Activated CD8-positive, alpha-beta memory T cell treated with anti-CD3 and anti-CD28 coated beads, Interleukin-2, amount 50 U/mL, for 48 hours (primary cell): ENCODE measurements at places on chromosomes 2 and 18.

- no peak for DNase-seq
These were observed 125.9 kb downstream of the MSH2 start for GRCh38 chr2:47528874-47529273.

DNA sequence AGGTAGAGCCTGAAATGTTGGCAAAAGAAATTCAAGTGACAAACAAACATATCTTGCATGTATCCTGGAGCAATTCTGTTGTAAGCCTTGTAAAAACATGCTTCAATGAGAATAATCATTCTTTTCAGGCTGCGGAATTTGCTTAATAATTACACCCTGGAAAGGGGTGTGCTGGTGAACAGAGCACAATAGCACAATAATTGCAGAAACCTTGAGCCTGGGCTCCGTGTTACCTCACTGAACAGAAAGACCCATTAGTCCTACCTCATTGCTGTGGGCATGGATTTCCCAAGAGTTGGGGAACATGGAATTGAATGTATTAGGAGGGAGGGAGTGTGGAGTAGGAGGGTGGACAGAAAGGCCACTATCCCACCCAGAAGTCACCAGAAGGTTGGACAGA, 168.0 kb upstream of the ALKAL2 start:
- DNase-seq = no peak

GRCh38 chr2:235845245-235845644, 322.9 kb downstream of the GBX2 start:
- no peak for DNase-seq

GRCh38 chr2:34266908-34267697, 668.0 kb upstream of the FAM98A start:
- no peak for DNase-seq

GRCh38 chr2:18440141-18440661, 120.3 kb downstream of the RDH14 start:
- no peak for DNase-seq

DNA sequence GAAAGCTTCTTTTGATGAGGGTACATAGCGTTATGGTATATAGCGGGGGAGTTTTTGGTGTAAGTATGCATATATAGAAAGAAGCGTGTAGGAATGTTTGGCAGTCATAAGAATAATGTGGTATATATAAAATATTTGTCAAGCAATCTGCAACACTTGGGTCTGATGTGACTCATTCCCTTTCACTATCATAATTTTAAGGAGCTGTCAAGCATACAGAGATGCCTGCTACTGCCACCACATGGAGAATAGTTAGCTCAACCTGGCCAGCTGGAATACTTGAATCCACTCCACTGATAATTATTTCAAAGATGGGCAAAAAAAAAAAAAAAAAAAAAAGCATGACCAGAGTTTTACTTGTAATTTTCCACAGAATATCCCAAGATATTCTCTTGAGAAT, 559.8 kb upstream of the REG3G start:
- no peak for DNase-seq

DNA sequence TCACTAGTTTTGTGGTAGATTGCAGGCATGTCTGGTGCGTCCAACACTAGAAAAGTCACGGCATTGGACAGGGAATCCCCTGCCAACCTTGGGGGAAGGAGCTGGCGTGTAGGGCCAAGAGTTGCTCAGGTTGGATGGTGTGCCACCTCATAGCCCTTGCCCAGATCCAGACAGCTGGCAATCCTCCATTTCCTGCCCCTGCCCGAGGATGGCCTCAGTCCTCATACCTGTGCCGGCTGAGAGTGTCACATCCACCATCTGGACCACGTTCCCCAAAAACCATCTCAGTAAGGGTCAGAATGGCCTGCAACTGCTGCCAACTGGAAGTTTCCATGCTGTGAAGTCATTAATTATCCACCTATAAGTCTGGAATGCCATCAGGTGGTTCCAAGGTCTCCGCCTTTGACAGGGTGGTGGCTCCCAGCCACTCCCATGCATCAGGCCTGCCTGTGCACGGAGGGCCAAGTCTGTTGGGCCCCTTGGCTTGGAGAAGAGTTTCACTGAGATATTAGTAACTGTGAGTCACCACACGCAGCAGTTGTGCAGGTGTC, 55.0 kb downstream of the IMPA2 start:
- DNase-seq = no peak

- DNase-seq = no peak
These were observed 383 bp upstream of the ATP5MC3 start for GRCh38 chr2:175181877-175182308.

- no peak for DNase-seq
These were observed 13.5 kb upstream of the CSRNP3 start for GRCh38 chr2:165456027-165456426.

GRCh38 chr18:24726727-24727492, 266.5 kb downstream of the HRH4 start:
- peak; percentile 68 for DNase-seq

GRCh38 chr2:28389399-28390240, 3.0 kb upstream of the FOSL2 start:
- DNase-seq = no peak

DNA sequence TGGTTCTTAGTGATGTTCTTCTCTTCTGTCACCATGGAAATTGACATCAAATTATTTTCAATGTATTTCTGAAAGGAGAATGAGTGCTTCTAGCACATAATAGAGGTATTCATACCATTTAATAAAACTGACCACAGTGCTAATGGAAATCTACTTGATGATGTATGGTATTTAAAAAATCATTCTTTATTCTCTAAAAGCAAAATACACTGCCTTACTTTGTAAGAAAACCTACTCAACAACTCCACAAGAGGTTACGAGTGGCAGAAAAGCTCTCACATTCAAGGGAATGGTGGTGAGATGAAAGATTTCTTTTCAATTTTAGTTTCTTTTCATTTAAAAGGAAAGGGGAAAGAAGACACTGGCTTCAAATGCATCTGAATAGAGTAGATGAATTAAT, 382.3 kb upstream of the CHST9 start:
- DNase-seq = no peak

DNA sequence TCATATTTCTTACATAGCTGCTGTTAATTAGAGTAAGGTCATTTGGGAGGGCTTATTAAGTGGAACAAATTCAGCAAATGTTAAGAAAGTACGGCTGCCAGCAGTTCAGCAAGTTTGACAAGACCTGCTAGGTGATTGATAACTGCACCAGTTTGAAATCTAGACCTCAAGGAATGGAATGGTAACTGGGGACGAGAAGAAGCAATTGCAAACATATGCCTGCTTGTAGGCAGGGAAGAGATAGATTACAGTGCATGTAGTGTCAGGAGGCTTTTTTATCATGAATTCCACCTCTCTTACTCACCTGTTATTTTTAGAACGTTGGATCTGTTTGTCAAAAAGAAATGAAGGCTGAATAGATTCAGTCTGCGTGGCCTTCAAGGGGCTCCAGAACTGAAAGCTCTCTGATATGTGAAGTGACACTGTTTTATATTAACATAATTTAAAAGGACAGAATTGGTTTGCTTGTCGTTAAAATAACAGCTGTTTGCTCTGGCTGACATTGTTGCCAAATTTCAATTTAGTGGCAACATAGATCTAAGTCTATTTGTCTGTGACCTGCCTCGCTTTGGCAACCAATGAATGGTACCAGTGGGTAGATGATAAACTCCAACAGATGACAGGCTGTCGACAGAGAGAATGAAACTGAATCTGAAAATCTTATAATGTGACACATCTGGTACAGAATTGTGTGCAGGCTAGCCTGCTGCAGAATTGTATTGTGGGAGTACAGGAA, 199.3 kb downstream of the ZNF407 start:
- no peak for DNase-seq

DNA sequence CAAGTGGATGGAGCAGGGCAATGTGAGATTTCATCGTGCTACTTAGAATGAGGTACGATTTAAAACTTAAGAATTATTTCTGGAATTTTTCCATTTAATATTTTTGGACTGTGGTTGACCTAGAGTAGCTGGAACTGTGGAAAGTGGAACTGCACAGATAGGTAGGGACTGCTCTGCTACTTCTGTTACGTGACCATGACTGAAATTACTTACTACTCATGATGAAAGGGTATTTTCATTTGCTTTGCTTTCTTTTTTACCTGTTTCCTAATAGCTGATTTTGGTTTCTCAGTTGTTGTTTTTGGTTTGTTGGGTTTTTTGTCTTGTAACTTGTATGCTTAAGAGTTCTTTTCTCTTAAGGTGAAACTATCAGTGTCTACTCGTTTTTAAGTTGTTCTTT, 11.4 kb downstream of the UBE2E3 start:
- no peak for DNase-seq

- no peak for DNase-seq
These were observed 1005.7 kb upstream of the PIK3C3 start for GRCh38 chr18:40949114-40949950.

GRCh38 chr2:29108225-29108624, 7.0 kb upstream of the CLIP4 start:
- DNase-seq = no peak

DNA sequence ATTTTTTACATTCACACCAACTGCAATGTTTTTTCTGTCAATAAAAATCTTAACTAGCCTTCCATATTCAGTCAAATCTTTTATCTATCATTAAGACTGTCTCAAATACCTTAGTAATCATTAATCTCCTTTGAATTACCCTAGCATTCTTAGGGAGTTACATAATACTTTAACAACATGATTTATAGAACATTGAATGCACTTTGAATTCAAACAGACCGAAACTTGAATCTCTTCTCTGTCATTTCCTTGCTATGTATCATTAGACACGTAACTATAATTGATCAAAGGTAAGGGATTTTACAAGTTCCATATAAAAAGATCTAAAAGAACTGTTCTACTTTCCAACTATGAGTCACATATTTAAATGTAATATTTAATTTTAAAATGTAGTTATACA, 330.9 kb downstream of the RIT2 start:
- DNase-seq = no peak

GRCh38 chr2:239912938-239913635, 112.1 kb downstream of the NDUFA10 start:
- DNase-seq = no peak

DNA sequence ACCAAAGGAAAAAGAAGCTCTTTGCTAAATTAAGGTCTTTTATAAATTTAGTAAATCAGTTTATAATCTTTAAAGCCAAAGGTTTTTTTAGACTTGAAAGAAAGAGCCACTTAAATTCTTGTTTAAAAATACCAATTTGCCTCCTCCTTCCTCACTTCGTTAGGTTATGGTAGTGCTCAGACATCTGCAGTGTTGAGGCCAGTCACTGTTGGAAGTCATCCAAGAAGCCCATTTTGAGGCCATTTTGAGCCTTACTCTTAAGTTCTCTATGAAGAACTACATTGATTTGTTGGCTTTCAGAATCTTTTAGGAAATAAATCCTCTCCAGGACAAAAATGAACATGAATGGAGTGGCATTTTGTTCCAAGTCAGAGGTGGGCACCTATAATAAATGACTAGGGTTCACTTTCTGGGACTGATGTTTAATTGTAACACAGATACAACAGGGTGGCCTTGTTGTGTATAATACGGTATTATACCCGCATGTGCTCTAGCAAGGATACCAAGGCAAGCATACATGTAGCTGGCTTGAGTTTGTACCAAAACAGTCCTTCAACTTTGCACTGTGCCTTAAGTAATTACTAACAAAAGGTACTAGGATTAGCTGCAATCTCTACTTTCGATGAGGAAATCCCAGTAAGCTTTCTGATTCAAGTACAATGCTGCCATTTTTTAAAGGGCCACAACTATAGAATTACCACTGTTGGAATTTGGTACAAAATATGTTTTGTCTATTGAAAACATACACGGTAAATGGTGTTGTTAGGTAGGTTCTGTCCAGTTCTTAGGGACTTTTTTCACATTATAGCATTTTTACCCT, 22.8 kb downstream of the SLC66A3 start:
- DNase-seq = no peak

DNA sequence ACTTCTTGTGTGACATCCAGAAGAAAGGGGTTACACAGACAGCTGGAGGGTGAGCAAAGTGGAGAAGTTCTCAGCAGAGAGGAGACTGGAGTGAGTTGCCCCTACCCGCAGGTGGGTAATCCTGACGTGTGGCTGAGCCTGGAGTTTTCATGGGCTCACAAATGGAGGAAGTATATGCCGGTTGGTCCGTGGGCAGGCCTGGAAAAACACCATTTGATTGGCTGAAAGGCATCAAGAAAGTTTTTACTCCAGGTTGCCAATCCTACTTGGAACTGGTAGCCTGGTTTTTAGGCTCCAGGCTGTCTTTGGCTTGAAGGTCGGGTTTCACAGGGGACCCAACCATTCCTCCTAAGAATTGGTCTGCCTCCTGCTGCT, 1177.4 kb upstream of the LRRTM1 start:
- no peak for DNase-seq

DNA sequence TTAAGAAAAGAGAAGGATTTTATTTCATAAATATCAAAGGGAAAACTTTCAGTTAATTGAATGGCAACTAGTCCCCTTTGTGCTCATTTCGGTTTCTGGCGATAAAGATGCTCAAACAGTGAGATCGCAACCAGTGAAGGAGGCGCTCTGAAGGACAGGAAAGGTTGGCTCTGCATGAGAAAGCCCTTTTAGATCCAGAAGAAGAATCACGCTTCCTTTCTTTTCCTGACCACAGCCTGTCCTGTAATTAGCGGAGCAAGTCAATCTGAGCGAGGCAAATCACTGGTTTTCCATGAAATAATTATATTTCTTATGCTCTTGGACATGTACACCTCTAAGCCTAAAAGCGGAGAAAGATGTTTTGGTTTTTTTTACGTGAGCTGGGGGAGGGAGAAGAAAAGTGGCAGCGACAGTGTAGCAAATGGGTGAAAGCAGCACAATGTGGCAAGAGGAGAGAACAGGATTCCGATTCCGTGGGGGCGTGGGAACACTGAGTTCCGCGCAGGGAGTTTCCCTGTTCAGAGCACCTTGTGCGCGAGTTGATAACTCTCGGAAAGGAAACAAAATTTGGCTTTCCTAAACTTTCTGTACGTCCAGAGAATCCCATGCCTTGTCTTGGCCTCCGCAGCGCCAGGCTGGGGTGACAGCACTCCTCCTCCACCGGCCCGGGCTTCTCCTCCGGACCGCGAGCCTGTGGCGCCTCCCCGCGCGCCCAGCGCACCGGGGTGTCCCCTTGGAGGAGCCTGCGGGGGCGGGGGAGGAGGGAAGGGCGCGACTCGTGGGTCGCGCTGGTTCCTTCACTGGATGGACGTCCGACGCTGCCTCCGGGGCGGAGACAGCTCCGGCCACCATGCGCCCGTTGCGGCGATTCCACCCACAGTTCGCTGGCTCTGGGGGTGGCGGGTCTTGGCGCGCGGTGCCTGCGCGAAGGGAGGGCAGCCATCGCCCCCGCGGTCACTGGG, 620 bp upstream of the SLC9A2 start:
- DNase-seq = no peak

- no peak for DNase-seq
These were observed 30.7 kb upstream of the ZNF236 start for GRCh38 chr18:76791642-76792041.

DNA sequence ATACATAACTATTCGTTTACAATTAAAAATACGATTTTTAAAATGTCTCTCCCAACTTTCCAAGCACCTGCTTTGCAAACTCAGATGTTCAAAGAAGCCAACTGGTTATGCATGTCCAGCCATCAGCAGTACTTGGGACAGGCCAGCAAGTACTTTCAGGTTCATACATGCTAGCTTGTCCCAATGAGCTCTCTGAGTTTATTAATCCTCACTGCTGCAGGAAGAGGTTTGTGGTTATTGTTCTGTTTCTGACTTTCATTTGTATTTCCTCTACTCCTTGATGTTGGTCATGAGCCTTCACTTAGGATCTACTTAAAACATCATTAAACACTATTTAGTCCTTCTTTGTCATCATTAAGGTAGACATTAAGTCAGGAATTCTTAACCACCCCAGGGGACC, 374.1 kb downstream of the LRATD1 start:
- no peak for DNase-seq
